ENCODE measurements at places on chromosomes 7 and 10.

DNA sequence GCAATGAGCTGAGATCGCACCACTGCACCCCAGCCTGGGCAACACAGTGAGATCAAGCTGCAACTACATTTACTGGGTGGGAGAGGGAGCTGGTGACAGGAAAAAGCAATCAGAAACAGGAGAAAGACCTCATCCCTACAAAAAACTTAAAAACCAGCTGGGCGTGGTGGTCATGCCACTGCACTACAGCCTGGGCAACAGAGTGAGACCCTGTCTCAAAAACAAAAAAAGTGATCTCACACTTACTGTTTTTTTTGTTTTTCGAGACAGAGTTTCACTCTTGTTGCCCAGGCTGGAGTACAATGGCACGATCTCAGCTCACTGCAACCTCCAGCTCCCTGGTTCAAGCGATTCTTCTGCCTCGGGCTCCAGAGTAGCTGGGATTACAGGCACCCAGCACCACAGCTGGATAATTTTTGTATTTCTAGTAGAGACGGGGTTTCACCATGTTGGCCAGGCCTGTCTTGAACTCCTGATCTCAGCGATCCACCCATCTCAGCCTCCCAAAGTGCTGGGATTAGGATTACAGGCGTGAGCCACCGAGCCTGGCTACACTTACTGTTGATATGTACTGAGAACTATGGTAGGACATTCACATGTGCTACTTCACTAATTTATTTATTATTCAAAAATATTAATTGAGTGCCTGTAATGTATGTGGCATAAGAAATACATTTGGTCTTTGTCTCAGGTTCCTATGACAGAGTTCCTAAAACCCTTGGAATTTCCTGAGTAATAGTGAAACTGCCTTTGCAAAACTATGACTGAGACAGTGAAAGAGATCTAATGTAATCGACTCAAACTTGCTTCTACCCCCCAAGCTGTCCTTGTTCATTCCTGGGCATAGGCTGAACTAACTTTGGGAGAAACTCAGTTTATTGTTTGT lies 27.7 kb upstream of the NRBF2 start:
- DNase-seq = no peak

GRCh38 chr7:47605816-47606575 lies 24.1 kb upstream of the TNS3 start:
- DNase-seq = no peak

DNA sequence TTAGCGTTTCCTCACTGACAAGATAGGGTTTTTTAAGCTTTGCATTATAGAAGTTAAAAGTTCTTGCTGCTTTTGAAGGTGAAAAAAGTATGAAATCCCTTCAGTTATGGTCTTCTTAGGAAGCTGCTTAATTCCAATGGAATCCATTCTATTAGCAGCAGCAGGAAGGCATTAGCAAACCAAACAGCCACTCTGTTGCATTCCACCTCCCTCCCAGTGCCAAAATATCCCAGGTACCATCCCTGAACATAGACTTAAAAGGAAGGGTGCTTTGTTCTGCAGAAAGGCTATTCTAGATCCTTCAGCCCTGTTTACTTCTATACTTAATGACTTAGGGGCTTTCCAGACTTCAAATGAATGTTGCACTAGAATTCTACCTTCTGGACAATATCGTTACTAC lies 23.8 kb downstream of the ENO4 start:
- no peak for DNase-seq

DNA sequence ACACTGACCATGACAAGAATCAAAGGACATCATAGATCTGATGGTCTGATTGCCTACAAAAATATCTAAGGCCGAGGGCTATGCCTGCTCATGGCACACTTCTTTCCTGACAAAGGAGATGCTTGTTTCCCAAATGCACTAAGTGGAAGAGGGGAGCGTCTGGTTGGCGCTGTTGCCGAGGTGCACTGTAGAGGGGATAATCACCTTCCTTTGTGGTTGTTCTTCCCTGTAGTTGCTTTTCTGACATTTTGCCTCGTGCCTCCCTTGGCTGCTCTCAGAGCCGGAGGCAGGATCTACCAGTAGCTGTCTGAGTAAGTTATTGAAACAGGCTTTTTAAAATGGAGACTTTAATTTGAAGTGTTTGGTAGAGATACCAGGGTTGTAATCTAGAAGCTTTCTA lies 352.0 kb downstream of the SORCS3 start:
- DNase-seq = no peak

GRCh38 chr10:121079226-121079625 lies 228.1 kb downstream of the WDR11 start:
- DNase-seq = no peak

GRCh38 chr7:139830782-139831501 lies 1.9 kb downstream of the TBXAS1 start:
- no peak for DNase-seq

- no peak for DNase-seq
Measured at GRCh38 chr7:127979728-127980126, 51.5 kb downstream of the LRRC4 start.

GRCh38 chr7:45585628-45586027 lies 11.5 kb downstream of the ADCY1 start:
- DNase-seq = no peak

DNA sequence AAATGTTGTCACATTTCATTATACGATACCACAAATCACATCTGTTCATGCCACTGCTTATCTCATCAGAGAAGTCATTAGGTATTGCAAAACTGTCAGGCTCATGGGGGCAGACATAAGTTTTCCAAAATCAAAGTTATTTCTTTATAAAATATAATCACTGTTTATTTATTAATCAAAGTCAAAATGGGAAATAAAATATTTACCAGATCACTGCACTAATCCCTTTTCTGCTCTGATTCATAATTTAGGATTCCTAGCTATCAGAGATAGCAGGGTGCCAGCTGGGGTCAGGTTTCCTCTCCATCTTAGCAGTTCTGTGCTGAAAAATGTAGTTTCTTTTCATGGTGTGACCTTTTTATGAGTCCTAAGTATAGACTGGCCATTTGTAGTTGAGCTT lies 117.7 kb upstream of the LANCL2 start:
- no peak for DNase-seq

DNA sequence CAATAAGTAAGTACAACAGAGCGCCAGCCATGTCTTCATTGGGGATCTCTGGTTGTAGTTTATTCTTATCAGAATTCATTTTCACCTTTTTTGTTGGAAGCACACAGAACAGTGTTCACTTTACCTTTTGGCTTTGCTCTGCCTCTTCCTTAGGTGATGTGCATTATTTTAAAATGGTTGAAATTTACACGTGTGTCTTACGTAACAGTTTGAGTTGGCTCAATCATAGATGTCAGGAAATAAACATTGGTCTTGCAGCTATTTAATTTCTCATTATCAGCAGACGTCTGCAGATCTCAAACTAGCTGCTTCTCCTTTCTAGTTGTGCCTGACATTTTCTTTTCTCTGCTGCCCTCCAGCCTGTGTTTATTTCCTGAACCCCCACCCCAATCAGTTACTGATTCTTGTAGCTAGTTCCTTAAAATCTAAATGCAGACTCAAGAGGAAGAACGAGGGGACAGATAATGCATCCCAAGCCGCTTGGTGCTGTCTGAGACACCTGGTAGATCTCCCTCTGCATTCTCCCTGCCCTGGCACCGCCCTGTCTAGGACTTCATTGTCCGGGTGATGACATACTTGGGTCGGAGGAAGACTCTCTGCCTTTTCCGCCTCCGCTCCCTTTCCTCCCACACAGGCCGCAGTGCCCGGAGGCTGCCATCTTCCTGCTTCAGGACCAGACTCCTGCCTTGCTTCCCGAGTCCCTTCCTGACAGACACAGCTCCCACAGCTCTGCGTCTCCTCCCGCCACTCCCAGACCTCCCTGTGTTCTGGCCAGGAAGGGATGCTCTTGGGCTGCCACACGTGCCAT lies 108.2 kb downstream of the ANKRD61 start:
- no peak for DNase-seq

DNA sequence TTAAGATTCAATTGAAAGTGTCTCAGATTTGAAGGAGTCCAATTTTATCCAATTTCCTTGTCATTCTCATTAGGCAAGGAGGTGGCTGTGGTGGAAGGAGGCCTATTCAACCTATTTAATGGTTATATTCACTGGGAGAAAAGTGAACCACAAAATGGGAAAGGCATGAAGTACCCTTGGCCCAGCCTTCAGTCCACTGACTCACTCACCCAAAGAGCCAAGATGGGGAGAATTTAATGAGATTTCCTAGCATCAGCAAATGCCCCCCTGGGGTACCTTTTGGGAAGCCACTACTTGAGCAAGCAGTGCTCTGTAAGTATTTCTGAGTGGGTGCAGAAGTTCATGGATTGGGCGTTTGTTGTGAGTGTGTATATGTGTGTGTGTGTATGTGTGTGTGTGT lies 144.1 kb downstream of the NRP1 start:
- DNase-seq = no peak

DNA sequence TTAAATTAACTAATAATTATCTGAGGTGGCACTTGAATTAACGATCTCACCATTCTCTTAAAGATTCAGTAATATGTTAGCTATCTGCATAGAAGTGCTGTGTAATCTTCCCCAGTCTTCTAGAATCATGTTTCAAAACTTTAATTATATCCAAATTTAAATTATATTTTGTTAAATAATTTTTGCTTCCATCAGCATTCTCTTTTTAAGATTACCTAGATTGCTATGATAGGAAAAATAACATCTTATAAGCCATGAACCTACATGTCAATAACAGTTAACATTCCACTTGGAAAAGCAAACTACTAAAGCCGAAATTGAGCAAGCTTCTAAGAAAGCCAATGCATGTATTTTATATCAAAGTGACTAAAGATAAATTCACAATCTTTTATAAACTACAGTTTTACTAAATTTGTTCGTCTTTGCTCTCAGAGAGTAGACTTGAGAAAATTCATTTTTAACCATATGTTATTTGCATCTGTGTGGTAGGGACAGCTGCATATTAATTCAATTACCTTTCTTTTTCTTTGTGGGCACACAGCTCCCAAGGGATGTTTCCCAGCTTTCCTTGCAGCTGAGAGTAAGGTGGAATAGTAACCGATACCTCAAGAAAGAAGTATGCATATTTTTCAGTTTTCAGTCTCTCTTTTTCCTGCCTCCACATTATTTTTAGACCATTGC lies 105.4 kb upstream of the ABCB5 start:
- no peak for DNase-seq

DNA sequence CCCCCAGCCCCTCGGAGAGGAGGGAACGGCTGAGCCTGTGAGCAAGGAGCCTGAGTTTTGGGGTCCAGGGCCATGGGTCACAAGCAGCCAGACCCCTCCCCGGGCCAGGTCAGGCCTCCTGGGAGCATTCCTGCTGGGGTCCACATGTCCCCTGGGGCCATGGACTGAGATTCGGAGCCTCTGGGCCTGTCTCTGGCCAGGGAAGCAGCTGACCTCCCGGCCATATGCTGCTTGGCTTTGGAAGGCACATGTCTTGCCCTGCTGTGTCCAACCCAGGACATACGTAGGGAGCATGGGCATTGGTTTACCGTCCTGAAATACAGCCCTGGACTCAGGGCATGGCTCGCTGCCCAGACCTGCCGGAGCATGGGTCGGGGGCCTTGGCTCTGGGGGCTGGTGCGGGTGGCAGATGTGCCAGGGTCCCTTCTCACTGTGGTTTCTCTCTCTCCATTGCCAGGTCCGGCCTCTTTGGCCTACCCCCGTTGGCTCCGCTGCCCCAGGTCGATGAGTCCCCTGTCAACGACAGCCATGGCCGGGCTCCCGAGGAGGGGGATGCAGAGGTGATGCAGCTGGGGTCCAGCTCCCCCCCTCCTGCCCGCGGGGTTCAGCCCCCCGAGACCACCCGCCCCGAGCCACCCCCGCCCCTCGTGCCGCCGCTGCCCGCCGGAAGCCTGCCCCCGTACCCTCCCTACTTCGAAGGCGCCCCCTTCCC lies 7.3 kb downstream of the PWWP2B start:
- DNase-seq = no peak

DNA sequence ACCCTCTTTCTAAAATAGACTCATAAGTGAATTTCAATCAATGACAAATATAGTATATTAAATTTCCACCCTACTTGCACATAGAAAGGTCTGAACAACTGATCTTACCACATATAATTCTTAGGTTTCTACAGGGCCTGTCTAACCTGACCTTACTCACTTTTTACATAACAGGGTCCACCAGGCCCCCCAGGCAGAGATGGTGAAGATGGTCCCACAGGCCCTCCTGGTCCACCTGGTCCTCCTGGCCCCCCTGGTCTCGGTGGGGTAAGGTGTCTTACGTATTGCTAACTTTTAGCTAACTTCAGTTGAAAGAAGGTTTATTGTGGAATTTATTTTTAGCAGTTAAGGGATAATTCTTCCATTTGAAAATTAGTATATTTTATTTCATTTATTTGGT lies 5.3 kb downstream of the COL1A2 start:
- no peak for DNase-seq

DNA sequence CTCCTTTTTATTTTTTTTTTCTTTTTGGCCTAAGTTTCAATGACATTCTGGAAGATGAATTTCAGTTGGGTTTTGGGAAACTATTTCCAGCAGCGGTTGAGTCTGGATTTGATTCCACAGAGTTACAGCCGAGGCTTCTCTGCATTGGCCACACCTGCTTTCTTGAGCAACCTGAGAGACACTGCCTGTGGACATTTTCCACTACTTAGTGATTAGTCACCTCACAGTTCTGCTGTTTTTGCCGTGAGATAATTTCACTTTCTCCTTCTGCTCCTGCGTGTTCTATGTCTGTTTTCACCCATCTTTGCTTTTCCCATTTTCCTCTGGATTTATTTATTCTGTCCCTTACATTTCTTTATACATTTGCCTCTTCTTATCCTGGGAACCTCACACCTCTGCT lies 243.0 kb downstream of the BICC1 start:
- no peak for DNase-seq

DNA sequence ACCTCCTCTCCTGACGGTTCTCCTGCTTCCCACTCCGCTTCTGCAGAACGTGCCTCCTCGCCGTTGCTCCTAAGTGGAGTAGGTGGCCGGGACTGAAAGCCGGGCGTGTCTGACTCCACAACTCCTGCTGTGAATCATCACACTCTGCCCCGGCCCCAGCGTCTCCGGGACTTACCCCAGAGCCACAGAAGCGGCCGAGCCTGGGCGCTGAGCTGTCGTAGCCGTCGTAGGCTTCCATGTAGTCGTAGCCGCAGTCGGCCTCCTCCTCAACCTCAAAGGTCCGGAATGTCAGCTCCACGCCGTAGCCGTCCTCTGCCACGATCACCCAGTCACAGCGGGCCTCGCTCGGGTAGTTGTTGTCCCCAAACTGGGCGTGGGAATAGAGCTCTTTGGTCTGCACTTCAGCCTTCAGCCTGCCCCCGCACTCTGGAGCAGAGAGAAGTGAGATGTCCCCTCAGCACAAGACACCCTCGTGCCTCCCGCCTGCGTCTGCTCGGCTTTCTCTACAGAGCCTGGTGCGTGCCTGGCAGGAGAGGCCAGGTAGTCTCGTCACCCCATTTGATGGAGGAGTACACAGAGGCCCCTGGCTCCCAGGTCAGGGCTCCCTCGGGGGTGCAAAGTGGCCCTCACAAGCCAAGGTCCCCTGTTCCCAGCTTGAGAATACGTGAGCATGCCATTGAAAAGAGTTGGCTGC lies 11.2 kb upstream of the OPALIN start:
- DNase-seq = no peak

DNA sequence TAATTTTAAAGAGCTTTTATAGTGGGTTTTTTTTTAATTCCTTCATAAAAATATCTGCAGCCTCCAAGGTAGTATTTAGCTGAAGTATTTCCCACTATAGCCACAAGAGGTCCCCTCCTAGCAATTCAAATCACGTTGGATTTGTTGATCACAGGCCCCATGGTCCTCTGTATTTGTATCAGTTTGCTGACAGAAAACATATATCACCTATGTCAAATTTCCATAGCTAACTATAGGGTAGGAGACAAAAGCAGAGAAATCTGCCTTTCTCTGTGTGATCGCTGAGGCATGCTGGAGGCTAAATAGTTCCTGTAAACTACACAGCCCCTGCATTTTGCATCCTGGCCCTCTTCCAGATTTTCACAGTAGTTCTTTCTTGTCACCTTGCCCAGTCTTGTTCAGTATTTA lies 1.7 kb upstream of the CTNNA3 start:
- no peak for DNase-seq
